ENCODE measurements at places on chromosomes 3 and 15.

- no peak for DNase-seq
Observed at GRCh38 chr3:156812521-156813335, 13.4 kb upstream of the LEKR1 start.

DNA sequence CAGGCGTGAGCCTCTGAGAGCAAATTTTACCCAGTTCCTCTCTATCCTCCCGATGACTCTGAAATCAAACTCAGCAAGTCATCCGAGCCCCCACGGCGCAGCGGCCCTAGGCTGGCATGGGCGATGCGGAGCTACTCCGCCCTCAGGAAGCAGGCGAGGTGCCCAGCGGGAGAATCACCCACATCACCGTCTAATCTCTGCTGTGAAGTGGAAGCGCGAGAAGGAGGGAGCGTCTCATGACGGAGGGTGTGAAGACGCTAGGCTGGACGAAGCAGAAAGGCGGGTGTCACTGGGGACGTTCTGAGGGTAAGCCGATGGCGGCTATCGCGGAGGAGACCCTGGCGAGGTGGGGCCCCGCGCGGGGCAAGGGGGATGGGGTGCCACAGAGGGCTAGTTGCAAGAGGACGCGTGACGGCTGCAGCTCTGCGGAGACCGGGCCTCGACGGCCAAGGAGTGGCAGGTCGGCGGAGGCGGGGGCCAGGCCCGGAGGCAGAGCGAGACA is 9.1 kb upstream of the GNAI2 start:
- DNase-seq, result no peak

DNA sequence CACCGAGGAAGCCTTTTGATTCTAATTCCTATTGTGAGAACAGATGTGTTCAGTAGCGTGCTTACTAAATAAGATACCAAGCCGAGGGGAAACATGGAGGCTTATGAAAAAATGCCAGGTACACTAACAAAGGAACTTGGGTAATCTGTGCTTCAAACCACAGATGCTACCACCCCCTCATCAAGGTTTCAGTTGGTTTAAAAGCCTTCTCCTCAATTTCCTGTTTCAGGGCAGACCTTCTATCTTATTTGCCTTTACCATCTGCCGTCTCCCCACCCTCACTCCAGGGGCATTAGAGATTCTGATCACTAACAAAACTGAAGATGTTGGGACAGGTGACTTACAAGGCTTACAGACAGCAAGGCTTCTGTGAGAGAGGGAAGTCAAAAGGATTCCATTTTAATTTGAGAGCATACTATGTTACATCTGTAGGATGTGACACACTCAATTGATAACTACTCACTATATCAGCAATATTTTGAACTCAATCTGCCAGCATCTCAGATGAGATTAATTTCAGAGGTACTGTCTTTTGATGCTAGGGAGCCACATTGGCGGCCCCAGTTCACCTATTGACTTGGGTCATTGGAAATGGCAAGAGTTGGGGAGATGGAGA is 60.6 kb upstream of the PLCL2 start:
- no peak for DNase-seq

GRCh38 chr15:88337993-88338392 is 81.5 kb upstream of the NTRK3 start:
- no peak for DNase-seq

DNA sequence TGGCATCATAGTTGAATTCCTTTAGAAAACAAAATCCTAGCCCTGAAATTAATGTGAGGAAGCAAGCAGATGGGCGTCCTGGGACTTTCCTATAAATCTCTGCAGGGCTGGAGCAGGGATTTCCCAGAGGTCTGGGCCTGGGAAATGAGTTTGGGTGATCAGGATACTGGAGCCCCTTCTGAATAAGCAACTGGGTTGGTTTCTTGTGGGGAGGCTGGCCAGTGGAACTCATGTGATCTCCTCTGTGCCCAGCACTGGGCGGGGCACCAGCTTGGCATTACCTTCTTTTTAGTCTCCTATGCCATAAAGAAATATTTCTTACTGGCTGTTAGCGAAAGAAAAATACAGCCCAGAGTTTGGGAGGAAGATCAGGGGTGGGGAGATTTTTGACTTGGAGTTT is 1.7 kb downstream of the THSD4 start:
- no peak for DNase-seq

GRCh38 chr15:89751748-89752147 is 699 bp upstream of the MESP1 start:
- no peak for DNase-seq

DNA sequence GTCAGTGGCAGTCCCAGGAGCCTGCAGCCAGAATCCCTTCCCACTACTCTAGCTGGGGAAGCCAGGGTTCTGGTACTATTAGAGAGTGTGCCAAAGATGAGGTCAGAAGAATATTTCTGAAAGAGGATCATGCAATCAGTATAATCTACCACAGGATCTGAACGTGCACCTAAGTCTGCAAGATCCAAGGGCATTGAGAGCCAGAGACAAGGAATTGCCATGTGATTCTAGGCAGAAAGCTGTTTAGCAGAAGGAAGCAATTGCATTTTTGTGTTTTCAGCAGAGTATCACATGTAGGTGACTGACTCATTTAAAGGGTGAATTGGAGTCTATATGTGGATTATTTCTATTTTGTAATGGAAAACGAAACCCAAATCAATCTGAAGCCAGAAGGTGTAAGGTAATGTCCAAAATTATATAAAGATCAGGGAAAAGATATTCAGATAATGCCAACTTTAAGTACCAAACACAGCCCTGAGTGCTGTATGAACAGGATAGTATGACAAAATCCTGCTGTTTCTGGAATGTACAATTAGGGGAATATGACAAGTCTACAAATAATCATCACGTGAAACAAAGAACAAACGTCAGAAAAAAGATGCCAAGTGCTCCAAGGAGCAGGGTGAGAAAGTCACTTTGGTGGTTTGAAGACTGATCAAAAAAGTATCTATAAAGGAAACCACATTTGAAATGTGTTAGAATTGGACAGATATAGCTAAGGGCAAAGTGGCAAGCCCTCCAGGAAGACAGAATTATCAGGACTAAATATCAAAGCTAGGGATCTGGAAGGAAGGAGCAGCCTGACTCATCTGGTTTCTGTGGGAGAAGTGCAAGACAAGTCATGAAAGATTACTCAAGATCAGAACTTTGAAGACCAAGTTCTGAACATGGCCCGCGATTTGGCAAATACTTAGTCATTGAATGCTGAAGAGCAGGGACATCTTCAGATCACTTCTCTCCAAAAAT is 1036.6 kb downstream of the NTRK3 start:
- DNase-seq, result no peak

- no peak for DNase-seq
Observed at GRCh38 chr3:14962762-14963161, 15.4 kb downstream of the NR2C2 start.

GRCh38 chr3:116340680-116341216 is 104.5 kb downstream of the LSAMP start:
- no peak for DNase-seq

DNA sequence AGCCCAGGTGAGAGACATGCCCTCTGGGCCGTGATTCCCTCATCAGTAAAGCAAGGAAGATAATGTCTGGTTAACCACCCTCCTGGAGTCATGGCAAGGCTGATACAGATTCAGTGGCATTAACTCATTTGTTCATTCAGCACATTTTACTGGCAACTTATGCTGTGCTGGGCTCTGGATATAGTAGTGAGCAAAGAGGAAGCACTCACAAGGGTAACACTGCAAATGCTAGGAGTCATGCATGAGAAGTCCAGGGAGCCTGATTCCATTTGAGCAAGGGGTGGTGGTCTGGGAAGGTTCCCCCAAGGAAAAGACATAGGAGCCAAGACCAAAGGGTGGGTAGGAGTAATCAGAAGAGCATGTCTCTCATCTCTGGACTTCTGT is 50.2 kb downstream of the SMAD3 start:
- no peak for DNase-seq

GRCh38 chr15:59501597-59501996 is 63.6 kb downstream of the FAM81A start:
- no peak for DNase-seq

- DNase-seq, result no peak
Observed at GRCh38 chr15:68634531-68634930, 55.7 kb downstream of the CORO2B start.

- DNase-seq, result no peak
Observed at GRCh38 chr3:187286467-187287059, 5.0 kb downstream of the MASP1 start.

DNA sequence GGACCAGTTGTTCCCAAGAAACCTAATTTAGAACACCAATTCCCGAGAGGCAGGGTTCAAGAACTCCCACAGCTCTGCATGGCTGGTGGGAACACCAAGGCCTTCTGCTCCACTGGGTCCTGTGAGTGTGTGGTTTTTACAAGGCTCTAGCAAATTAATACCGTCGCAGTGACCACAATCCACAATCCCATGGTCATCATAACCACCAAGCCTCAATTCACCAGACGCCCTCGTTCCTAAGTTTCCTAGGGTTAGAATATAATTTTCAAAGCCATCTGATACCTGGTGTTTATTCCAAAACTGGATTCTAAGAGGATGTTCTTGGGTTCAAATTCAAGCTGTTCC is 114.9 kb upstream of the RPL32 start:
- no peak for DNase-seq

DNA sequence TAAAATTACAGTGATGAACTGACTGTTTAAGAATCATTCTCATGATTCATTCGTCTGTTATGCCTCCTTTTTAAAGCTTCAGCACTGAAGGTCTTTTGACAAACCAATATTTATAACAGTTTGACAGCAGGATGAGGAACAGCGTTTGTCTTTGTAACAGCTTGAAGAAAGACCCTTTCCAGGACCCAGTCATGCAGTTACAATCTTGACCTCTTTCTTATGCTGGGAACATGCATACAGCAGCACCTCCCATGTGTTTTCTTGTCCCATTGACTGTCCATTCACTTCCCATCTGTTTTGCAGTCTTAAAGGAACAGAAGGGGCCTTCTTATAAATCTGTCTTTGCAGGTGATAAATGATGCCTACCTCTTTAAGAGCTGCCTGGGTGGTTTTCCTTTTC is 87.2 kb downstream of the OPA1 start:
- no peak for DNase-seq

DNA sequence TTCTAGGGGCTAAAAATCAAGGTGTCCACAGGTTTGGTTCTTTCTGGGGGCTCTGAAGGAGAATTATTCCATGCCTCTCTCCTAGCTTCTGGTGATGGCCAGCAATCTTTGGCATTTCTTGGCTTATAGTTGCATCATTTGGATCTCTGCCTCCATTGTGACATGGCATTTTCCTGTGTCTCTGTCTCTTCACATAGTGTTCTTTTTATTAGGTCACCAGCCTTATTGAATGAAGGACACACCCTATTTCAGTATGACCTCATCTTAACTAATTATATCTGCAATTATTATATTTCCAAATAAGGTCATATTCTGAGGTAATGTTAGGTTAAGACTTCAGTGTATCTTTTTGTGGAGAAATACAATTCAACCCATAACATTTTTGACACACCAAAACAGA is 3.2 kb upstream of the GBE1 start:
- no peak for DNase-seq

- DNase-seq, result no peak
Observed at GRCh38 chr15:59306520-59307164, 66.0 kb downstream of the MYO1E start.

- no peak for DNase-seq
Observed at GRCh38 chr3:133230195-133230594, 169.7 kb upstream of the BFSP2 start.

DNA sequence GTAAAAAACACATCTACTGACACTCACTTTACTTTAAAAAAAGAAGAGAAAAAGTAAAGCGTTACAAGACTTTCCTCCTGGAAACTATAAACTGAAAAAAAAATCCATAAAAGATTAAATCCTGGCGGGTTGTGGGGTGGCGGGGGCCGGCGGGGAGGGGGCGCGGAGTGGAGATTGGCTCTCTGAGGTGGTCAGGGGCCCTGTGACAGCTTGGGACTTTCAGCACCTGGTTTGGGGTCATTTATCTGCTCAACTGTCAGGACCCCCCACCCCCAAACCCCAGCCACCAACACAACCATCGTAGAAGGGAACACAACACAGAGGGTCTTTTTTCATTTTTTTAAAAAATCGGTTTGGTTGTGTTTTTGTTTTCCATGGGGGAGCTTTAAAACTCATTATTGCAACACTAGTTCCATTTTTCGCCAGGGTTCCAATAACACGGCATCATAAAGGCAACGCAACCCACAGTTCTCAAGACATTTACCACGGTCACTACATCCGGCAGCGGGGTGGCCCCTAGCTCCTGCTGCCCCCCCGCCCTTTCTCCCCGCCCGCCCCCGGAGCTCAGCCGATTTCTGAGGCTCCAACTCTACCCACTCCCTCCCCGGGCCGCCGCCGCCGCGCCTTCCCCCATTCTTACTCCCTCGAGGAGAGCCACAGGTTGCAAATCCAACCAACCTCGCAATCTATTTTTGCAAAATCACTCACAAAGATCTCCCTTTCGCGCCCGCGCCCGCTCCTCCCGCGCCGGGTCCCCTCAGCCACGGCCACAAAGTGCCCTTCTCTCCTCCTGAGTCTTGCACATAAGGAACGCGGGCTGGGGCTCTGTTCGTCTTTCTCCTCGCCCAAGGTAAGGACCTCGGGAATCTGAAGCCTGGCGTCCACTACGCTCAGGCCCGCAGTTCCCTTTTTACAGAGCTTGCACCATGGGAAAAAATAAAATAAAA is 1.8 kb downstream of the BCL6 start:
- DNase-seq, result no peak

- no peak for DNase-seq
Observed at GRCh38 chr3:56612146-56612545, 55.2 kb downstream of the CCDC66 start.

GRCh38 chr15:95864467-95864886 is 466.0 kb upstream of the NR2F2 start:
- DNase-seq, result no peak

- no peak for DNase-seq
Observed at GRCh38 chr3:51778554-51778953, 483 bp downstream of the IQCF6 start.

DNA sequence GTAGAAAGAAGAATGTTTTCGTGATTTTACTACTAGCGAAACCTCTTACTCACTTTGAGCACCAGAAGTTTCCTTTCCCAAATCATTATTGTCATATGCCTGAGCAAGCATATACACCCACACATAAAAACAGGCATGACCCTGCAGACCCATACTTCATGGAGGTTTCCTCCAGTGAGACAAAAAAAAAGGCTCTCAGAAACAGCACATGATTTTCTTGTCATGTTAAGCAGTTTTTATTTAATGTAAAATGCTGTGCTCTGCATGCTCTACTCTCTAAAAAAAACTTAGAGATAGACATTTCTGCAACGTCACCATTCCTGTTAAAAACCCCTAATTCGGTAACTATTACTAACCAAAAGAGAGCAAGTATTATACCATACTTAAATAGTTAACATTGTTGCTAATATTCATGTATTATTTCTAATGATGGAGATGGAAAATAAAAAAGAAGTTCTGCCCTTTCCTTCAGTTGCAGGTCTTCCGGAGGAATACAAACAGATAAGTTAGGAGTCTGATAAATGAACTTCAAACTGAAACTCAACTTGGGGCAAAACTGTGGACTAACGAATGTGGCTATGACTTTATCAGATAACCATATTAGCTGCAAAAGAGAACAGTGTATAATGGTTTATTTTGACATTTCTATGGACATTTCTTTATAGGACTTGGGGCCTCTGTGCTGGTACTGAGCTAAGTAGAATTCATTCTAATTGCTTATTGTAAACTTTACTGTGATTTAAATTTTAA is 15.9 kb downstream of the CD200R1 start:
- no peak for DNase-seq

GRCh38 chr3:32381922-32382321 is 9.7 kb upstream of the CMTM7 start:
- DNase-seq, result no peak

GRCh38 chr3:156551746-156552145 is 3.2 kb downstream of the SSR3 start:
- no peak for DNase-seq

All from cortex of kidney (tissue), 1 donor.